ENCODE measurements at places on chromosomes 3 and 15.

GRCh38 chr15:31461375-31461774 lies 134.7 kb downstream of the KLF13 start:
- DNase-seq = no peak

DNA sequence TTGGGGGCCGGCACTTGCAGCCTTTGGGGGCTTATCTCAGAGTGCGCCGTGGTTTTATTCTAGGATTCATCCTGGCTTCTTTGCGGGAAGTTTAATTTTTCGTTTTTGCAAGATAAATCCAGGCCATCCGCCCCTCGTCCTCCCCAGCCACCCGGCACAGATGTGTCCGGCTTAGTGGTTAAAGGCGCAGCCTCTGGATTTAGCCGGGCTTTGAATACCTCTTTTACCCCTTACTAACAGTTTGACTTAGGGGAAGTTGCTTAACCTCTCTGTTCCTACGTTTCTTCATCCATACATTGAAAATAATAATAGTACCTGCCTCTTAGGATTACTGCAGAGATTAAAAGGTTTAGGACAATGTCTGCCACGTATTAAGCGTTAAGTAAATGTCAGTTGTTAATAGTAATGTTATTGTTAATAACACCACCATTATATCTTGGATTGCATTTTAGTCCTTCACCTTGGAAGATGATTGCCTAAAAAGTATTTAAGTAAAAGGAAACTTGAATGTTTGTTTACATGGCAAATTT lies 714 bp downstream of the ECT2 start:
- DNase-seq = no peak

DNA sequence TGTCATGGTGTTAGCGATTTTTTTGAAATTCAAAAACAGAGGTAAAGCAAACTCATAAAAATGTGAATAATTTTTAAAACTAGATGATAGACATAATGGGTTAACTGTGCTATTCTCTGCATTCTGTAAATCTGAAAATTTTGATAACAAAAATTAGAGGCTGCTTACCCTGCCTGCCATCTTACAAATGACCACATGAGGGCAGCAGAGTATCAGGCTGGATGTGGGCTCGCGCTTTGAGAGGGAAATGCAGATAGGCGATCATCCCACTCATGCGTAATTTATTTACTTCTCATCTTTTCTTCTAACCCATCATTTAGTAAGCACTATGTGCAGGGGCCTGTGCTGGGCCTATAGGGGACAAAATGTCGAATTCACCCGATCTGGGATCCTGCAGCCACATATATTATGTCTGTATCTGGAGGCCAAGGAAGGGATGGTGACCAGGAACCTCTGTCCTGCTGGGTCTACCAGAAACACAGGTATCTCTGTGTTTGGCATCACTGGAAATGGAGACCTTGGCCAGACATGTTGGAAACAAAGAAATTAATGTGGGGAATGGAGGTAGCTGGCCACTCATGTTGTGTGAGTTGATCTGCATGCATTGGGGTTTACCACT lies 7.8 kb upstream of the RAD18 start:
- DNase-seq = peak; percentile 79

- no peak for DNase-seq
Observed at GRCh38 chr3:189937302-189938127, 183.2 kb downstream of the P3H2 start.

DNA sequence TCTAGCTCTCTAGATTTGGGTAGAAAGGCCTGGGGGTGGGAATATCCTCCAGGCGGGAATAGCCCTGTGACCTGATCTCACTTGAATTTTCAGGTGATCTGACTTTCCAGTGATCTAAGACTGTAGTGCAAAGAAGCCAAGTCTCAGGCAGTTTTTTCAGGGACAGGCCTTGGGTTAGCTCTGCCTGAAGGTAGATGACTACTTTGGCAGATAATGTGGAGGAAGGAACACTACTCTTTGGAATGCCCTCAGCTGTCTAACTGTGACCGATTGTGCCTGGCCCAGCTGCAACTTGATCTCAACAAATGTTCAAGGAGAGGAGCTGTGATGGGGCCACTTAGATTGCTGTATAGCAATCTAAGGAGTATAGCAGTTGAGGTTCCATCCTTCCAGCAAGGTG lies 193.7 kb downstream of the TCF12 start:
- no peak for DNase-seq

GRCh38 chr3:100335434-100335833 lies 877 bp downstream of the NIT2 start:
- peak; percentile 13 for DNase-seq

- no peak for DNase-seq
Observed at GRCh38 chr3:71709908-71710511, 15.2 kb downstream of the EIF4E3 start.

DNA sequence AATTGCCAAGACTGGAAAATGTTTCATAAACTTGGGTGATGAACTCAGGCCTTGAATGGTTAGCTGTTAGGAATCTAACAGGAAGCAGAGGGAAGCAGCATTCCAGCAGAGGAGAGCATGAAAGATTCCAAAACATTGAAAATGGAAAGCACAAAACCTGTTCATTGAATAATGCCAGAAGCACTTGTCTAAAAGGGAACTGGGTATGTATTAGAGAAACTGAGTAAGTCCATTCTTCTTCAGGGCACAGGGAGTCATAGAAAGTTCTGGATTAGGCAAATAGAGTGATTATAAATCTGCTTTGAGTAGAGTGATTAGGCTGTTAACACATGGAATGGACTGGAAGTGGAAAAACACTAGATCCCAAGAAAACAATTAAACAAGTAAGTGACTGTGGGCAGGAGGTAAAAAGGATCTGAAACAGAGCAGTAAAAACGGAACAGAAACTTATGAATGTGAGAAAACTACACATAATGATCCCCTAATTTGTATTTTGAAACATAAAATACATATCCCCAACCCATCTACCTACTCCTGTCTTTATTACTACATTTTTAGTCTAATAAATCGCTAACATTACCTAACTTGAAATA lies 343.4 kb downstream of the TBC1D5 start:
- DNase-seq = no peak

GRCh38 chr3:47847260-47847659 lies 44.3 kb downstream of the DHX30 start:
- no peak for DNase-seq

- no peak for DNase-seq
Observed at GRCh38 chr3:149667576-149667975, 9.8 kb upstream of the WWTR1 start.

- no peak for DNase-seq
Observed at GRCh38 chr3:20405231-20405630, 219.2 kb upstream of the SGO1 start.

GRCh38 chr3:99659032-99659431 lies 20.6 kb downstream of the COL8A1 start:
- DNase-seq = no peak

- no peak for DNase-seq
Observed at GRCh38 chr3:71503525-71504249, 79.8 kb downstream of the FOXP1 start.

GRCh38 chr3:61955483-61955882 lies 394.1 kb downstream of the PTPRG start:
- no peak for DNase-seq

GRCh38 chr3:116390318-116390717 lies 55.0 kb downstream of the LSAMP start:
- DNase-seq = no peak

DNA sequence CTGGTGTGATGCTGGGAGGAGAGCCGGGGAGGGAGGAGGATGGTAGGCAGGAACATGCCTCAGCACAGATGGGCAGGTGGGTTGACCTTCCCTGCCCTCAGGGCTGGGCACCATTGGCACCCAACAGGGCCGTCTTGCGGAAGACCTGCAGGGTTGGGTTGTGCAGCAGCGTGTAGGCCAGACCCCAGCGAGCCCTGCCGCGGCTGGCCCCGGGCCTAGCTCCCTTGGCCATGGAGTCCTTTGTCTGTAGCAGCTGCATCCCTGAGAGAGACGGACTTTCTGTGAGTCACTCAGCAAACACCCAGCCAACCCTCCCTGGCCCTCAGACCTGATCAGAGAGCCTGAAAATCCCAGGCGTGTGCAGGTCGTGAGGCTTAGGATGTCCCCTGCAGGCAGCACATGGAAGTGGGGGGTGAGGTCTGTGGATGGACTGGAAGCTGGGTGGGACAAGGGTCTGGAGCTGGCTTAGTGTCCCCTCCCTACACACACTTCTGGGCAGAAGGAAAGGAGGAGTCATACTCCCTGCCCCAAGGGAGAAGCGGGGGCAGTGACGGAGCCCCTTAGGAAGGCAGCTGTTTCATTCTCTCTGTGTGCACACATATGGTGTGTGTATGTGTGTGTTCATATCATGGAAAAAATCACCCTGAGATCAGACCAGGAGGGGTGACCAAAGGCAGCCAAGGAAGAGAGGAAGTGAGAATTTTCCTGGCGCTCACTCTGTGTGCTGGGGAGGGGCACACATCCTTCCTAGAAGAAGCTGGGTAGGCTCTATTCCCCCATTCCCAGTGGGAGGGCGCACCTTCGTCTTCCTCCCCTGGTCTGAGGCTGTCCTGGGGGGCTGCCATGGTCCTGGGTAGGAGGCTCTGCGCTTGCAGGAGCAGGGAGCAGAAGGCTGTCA lies 6.7 kb downstream of the ISLR start:
- DNase-seq = no peak

- no peak for DNase-seq
Observed at GRCh38 chr3:54304877-54305276, 182.5 kb downstream of the CACNA2D3 start.

GRCh38 chr3:67076607-67077006 lies 78.5 kb downstream of the KBTBD8 start:
- DNase-seq = no peak

DNA sequence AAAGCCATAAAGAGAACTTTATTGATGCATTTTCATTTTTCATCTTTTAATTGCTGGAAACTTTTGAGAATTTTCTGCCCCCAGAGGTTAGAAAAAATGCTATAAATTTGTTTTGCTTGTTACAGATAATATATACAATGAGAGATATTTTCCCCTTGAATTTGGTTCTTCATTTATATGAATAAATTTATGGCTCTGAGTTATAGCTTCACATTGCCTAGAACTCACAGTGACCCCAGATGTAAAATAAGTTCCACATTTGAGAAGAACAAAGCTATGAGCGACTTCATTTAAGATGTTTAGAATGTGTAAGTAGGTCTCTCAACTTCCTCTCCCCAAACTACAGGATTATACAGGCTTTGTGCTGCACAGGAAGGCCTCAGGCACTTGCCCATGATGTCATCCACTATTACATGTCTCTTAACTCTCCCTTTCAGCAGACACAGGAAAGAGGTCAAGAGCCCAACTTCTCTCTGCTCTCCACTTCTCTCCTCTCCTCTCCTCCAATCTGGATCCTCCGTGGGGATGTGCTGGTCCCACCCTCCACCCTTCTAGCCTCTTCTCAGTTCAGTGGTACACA lies 92.8 kb downstream of the DUT start:
- DNase-seq = no peak

GRCh38 chr3:130654921-130655320 lies 91.7 kb downstream of the PIK3R4 start:
- no peak for DNase-seq

DNA sequence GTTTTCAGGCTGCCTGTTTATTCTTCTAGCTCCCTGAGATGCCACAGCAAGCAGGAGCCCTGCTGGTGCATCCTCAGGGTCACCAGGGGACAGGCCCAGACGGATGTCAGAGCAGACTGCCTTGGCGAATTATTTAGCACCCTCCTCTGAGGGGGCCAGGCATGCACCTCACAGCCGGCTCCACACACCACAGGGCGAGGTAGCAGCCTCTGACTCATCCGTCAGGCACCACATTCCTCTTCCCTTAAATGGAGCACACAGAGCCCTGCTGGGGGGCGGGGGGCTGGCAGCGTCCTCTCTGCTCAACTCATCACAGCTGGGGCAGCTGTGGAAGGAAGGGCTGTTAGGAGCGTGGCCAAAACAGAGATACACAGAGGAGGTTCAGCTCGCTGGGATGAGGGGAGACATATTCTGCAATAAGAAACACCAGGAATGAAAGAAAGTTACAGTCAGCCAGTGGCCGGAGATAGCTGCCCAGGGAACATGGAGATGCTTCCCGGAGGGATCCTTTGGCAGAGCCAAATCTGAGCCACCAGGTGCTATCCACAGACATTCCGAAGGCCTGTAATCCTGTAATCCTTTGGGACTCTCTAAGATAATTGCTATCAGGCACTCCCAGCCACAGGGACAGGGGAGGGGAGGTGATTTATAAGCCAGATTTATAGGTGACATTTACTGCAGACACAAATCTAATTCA lies 13.9 kb upstream of the PRICKLE2 start:
- DNase-seq = no peak

- DNase-seq = no peak
Observed at GRCh38 chr3:36693670-36694069, 70.7 kb downstream of the DCLK3 start.

DNA sequence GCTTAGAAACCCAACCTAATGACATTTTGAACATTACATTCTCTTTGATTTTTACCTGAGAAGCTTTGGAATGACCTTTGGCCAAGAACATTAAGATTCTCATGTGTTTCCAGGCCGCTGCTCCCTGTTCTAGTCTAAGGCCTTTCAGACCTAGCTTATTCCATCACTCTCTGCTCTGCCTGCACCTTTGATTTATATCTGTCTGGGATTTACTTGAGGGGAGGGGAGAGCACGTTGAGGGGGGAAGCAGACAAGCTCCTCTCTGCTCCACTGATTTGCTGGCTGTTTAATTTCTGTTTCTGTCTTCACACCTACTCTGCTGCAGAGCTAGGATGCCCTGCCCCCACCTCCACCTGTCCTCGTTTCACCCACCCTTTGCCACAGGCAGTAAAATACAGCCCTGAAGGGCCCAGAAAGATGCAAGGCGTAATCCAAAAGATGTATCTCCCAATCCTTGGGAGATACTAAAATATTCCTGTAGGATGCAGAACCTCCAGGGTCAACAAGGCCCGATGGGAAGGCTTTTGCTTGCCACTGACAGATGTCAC lies 429.8 kb downstream of the EPHB1 start:
- no peak for DNase-seq

GRCh38 chr3:108342837-108343486 lies 46.6 kb downstream of the HHLA2 start:
- DNase-seq = no peak

- no peak for DNase-seq
Observed at GRCh38 chr15:77355321-77355720, 64.6 kb downstream of the PEAK1 start.

DNA sequence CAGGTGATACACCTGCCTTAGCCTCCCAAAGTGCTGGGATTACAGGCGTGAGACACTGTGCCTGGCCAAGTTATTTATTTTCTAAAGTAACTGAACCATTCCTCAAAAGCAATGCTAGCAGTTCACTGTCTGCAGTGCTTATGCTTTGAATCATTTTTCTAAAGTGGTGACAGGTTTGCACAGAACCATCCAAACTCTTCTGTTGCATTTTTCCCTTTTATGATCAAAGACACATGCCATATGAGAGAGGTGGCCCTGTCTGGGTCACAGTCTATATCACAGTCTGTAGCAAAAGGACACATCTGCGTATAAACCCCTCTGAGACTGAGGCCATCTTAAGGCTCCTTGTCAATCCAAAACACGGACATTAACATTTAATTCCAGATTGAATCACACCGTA lies 17.2 kb downstream of the CDCP1 start:
- no peak for DNase-seq

DNA sequence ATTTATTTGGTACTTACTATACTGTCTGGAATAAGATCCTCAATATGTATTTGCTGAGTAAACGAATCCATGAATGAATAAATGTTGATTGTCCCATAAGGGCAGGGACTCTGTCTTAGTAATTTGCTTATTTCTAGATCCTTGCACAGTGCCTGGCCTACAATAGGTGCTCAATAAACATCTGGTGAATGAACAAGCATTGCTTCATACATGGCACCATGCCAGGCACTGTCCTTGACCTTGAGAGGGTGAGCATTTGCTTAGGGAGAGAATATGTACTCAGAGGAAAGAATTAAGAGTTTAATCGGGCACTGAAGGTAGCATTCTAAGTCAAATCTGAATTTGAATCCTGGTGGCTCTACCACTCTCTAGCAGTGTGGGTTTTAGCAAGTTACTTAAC lies 282.1 kb downstream of the THSD4 start:
- DNase-seq = no peak
